ENCODE measurements at places on chromosomes 13 and 19.

DNA sequence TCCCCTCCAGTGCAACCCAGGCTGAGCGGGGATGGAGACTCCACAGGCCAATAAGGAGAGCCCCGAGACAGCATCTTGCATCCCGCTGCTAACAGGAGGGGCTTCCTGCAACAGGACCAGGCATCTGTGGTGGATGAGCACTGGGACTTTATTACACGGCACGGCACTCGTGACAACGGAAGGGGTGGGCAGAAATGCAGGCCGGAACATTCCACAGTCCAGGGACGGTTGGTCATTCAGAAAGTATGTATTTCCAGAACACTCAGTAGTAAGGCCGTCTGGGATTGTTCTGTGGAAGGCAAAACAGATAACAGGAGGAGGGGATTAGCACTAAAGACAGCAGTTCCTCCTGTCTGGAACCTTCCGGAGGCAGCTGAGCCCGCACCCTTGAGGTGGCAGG lies 3.3 kb upstream of the TM6SF2 start:
- no peak for DNase-seq

DNA sequence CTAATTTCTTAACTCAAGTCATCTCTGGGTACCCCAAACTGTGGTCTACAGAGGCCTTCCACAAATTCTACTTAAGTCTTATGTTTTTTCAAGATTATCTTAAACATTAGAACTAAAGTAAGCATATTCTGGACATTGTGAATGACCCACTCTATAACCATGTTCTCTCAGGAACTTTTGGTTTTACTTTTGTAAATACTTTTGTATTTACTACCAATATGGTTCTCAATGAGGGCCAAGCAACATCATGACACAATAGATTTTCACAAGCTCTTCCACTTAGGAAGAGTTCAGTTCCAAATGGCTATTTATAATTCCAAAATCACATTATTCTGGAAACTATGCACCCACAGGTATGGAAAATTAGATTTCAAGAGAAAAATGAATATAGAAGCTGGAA lies 10.8 kb downstream of the DIAPH3 start:
- no peak for DNase-seq

DNA sequence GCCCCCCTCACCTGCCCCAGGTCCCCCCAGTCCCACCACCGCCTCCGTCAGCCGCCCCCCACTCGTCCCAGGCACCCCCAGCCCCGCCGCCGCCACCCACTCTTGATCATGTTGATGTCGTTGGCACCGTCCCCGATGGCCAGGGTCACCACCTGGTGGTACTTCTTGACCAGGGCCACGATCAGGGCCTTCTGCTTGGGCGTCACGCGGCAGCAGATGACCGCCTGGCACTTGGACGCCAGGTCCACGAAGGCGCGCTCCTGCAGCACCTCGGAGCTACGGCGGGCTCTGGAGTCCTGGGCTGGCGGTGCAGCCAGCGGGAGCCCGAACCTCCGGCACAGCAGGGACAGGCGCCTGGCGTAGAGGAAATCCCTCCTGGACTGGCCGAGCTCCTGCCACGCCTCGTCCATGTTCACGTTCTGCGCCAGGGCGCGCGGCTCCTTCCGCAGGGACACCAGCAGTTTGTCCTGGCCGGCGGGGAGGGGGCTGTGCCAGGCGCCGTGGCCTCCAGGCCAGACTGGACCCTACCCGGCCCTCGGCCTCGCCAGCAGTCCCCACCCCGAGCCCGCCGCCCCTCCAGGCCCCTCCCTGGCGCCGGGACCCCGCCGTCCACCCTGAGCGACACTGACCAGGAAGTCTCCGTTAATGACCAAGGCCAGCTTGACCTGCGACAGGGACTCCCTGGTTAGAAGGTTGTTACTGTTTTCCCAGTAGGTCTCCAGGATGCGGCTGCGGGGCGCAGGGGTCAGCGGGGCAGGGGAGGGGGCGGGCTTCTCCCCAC lies 22.6 kb downstream of the ATP8B3 start:
- DNase-seq = no peak

DNA sequence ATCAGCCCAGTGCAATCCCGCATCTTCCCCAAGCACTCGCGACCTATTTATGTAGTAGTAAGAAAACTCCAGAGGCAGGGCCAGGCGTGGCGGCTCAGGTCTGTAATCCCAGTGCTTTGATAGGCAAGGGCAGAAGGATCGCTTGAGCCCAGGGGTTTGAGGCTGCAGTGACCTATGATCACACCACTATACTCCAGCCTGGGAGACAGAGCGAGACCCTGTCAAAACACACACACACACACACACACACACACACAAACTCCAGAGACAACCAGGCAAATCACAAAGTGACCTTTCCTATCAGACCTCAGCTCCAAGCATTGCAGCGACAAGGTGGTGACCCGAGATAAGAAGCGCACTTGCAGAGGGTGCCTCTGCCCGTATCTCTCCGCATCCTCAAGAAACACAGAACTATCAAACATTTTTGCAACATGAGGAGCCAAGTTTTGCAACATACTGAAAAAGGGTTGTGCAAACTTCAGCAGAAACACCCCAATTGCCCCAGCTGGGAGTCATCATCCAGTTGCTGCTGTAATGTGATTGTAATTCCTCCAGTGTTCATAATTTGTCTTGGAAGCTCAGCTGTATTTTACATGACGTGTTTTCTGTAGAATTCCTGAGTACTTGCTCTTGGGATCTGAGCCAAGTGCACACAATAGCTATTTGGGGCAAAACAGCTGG lies 8.7 kb upstream of the KLF2 start:
- DNase-seq = no peak

DNA sequence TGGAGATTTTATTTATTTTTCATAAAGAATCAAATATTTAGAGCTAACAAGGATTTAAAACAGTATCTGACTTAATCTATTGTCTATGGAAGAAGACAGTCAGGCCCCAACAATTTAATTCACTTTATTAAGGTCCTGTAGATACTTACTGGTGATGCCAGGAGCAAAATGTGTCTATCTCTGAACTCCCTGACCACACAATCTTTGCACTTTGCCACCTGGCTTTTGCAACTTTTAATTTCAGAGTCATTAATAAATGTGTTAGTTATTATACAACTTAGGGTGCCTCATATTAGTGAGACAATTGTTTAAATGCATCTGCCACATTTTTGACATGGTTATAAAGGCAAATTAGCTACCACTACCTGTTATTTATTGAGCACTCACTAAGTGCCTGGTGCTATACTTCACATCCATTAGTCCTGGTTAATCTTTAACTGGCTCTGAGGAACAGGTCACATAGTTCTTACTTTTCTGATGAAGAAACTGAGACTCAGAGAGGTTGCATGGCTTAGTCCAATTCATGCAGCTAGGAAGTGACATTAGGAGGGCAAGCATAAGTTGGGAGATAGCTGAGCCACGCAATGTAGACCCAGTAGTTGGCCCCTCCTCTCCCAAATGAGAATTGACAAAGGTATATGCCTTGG lies 297.9 kb downstream of the DCT start:
- no peak for DNase-seq
